ENCODE measurements at places on chromosomes 2 and 18.
A peak's percentile ranks its signal among the peaks of the same experiment; 100 is the strongest.

- DNase-seq = peak; percentile 18
Observed at GRCh38 chr2:179936654-179937053, 70.4 kb downstream of the CWC22 start.

DNA sequence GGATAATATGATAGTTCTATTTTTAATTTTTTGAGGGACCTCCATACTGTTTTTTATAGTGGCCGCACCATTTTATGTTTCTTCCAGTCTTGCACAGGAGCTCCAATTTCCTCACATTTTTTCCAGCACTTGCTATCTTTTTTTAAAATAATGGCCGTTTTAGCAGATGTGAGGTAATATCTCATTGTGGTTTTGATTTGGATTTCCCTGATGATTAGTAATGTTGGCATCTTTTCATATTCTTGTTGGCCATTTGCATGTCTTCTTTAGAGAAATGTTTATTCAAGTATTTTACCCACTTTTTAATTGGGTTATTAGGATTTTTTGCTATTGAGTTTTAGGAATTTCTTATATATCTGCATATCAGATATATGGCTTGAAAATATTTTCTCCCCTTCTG is 29.9 kb upstream of the NAPG start:
- no peak for DNase-seq

DNA sequence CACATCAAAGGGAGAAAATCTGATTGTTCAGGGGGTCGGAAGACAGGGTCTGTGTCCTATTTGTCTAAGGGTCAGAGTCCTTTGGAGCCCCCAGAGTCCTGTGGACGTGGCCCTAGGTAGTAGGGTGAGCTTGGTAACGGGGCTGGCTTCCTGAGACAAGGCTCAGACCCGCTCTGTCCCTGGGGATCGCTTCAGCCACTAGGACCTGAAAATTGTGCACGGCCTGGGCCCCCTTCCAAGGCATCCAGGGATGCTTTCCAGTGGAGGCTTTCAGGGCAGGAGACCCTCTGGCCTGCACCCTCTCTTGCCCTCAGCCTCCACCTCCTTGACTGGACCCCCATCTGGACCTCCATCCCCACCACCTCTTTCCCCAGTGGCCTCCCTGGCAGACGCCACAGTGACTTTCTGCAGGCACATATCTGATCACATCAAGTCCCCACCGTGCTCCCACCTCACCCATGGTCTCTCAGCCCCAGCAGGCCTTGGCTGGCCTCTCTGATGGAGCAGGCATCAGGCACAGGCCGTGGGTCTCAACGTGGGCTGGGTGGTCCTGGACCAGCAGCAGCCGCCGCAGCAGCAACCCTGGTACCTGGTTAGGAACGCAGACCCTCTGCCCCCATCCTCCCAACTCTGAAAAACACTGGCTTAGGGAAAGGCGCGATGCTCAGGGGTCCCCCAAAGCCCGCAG is 3.8 kb downstream of the PROC start:
- DNase-seq = no peak

DNA sequence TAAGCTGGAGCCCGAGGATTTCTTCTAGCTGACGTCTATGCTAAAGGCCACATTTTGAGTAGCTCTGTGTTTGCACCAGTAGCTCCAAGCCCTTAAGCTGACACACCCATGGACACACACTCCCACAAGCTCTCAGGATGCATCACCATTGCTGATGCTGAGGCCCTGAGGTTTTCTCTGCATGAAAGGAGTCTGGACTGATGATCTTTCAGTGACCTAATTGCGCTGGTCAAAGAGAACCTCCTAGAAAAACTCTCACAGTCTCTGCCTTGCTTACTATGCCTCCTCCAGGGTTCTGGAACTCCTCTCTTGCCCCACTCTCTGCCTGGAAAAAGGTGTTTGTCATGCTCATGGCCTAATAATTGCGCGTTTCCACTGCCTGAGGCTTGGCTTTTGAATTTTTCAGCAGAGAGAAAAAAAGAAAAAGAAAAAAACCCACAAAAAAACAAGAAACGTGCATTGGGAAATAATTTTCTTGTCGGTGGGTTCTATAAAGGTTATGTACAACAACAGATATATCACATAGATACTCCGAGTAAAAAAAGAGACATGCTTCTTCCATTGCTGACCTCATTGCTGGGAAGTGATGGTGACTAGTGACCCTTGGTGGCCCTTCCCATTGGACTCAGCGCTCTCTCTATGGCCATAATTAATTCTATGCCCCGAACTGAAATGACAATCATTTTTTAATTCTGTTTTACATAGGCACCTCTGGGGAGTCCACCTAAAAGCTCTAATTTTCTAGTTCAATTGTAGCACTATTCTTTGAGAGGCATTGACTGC is 297.0 kb downstream of the TDRD15 start:
- no peak for DNase-seq

- no peak for DNase-seq
Observed at GRCh38 chr2:31328026-31328425, 86.5 kb downstream of the XDH start.

DNA sequence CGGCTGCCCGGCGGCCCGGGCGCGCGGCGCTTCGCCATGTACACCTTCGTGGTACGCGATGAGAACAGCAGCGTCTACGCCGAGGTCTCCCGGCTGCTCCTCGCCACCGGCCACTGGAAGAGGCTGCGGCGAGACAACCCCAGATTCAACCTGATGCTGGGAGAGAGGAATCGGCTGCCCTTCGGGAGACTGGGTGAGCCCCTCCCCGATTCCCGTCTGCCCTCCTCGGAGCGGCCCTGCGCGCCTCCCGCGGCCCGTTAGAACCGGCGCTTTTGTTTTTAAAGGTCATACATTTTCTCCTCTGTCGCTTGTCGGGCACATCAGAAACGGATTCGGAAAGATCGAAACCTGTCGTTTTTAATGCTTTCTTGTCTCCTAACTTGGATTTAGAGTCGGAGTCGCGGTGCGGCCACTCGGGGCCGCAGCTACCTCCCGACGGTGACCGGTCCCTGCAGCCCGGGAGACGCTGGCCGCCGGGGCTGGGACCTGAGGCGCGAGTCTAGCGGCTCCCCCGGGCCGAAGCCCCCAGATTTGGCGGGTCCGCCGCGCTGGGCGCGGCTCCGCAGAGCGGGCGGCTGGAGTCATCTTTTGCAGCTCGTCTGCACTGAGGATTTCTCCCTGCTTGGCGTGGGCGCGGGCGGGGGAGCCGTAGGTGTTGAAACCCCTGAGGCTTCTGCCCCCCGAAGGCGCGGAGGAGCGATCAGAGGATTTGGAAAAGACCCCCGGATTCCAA is 519 bp downstream of the TTL start:
- peak; percentile 43 for DNase-seq

DNA sequence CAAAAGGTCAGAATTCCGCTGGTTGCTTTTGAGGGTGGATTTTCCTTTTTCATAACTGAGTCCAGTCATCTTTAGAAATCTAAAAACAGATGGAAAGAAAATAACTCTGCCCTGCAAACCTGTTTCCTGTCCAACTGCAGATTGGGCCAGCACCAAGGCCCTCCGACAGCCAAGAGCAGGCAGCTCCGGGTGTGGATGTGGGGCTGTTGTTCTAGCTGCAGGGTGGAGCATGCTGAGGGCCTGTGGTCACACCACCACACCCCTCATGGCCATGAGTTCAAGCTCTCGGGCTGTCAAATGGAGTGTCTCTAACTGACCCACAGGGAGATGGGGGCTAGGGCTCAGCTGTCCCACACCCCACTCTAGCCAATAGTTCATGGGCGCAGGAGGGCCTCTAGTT is 69.3 kb upstream of the BZW1 start:
- no peak for DNase-seq

- DNase-seq = no peak
Observed at GRCh38 chr2:151315381-151315903, 26.0 kb upstream of the NMI start.

- DNase-seq = no peak
Observed at GRCh38 chr2:42801381-42801780, 9.0 kb upstream of the HAAO start.

GRCh38 chr2:228556717-228557116 is 375.2 kb upstream of the SPHKAP start:
- DNase-seq = no peak

GRCh38 chr2:61434314-61434713 is 36.6 kb downstream of the USP34 start:
- DNase-seq = no peak

- no peak for DNase-seq
Observed at GRCh38 chr2:71261534-71261933, 34.6 kb upstream of the PAIP2B start.

DNA sequence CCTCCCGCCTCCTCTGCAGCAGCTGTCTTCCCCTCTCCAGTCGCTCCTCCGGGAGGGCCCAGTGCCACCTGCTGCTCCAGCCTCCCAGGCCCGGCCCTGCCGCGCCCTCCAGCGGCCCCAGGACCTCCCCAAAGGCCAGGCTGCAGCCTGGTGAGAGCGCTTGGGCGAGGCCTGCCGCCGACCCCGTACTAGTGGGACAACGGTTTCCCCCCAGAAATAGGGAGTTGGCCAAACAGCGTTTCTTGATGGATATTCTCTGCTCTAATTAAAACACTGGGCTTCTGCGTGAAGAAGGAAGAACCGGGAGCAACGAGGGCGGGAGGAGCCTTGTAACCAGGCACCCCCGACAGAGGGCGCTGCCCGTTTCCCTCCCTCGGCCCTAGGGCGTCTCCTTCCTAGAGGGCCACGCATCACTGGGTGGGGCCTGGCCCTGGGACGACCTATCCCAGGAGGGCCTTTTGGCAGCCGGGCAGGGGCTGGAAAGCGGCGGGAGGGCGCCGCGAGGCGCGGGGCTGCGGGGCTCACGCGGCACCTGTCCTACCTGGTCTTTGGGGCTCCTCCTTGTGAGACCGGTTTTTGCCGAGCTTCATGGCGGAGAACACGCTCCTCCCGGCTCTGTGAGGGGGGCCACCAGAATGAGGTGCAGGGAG is 25.4 kb upstream of the OTOF start:
- peak; percentile 89 for DNase-seq

GRCh38 chr2:203909261-203909967 is 27.1 kb upstream of the ICOS start:
- peak; percentile 48 for DNase-seq

DNA sequence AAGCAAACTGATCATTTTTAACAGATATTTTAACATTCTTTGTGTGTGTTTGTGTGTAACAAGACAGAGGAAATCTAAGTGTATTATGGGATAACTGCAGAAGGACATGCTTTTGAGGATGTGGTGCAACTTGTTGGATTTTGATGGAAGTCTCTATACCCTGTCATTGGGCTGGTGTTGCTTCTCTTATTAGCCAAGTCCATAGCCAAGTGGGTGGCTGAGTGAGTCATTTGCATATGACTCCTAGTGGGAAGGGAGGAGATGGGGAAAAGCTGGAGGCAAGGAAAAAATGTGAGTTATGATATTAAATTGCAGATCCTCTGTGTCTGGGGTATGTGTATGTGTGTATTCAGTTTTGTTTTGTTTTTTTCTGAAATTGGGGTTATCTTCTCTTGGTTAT is 879.9 kb downstream of the DCC start:
- DNase-seq = no peak

DNA sequence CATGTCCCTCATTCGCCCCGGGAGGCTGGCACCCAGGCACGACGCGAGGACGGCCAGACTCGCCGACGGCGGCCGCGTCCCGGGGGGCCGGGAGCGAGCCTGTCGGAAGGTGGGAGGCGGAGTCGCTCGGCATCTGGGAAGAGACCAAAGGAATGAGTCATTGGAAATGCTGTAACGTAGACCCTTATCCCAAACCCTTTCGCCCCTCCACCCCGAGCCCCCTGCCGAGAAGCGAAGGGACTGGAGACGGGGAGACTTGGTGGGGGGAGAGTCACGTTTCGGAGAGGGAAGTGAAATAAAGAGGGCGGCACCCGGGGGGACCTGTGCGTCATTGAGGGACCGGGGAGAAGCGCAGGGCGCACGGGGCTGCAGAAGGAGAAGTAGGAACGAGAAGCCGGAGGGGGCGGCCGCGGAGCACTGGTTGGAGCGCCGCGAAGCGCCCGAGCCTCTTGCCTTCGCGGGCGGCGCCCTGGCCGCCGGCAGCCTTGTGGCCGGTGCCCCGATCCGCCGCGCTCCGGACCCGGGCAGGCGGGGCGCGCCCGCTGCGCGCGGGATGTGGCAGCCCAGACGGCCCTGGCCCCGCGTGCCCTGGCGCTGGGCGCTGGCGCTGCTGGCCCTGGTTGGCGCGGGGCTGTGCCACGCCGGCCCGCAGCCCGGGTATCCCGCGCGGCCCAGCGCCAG is at the start of gene EMILIN2:
Gene EMILIN2 (plus strand): TSS at position 371 of the 681 bp plus-strand sequence. CDS start 183 bp downstream, at position 554.
- peak; percentile 59 for DNase-seq

- DNase-seq = no peak
Observed at GRCh38 chr2:238869293-238870124, 21.6 kb downstream of the TWIST2 start.

GRCh38 chr2:25232248-25232825 is 64.0 kb upstream of the POMC start:
- no peak for DNase-seq

GRCh38 chr2:108594982-108595464 is 60.8 kb downstream of the LIMS1 start:
- DNase-seq = no peak

DNA sequence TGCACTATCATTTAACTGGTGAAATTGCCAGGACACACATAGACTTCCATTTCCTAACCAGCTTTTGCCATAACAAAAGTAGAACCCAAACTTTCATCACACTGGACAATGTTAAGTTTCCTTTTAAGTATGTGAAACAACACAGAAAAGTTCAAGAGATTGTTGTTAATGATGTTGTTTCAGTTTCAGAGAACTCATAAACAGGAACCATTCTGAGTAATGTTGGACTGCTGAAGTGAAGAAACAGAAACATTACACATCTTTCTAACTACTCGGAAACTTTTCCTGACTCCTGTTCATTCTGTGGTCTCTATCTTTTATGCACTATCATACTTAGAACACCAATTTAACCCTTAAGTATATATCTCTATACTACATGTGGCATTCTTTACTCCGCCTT is 179.2 kb downstream of the RIT2 start:
- no peak for DNase-seq

DNA sequence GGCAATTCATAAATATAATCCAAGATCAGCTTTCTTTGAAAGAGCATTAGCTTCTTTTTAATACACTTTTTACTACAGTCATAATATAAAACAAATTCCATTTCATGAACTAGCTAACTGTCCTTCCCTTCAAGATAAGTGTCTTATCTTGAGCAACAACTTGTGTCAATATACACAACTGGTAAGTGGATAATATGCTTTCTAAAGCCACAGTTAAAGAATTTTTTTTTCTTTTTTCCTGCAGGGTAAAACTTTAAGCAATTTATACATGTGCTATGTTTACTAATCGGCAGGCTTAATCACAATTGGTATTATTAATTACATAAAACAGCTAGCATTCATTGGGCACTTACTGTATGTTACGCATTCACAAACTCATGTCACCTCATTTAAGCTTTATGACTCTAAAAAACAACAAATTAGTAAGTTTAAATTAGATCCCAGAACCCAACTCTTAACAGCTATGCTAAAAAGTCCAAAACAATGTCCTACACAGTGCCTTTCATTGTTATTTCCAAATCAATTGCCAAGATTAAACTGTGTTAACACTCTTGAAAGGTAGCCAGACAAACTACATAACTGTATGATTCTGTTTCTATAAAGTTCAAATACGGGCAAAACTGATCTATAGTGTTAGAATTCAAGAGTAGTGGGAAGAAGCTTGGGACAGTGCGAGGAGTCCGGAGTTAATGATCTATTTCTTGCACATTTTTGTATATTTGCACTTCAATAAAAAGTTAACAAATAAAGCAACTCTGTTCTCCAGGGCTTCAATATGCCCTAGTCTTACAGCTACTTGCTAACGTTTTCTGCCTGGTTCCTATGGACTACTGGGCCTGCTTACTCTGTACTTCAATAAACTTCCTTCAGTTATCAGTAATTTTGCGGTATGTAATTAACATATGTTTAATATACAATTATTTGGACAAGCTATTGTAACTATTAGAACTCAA is 6.0 kb downstream of the TXNL1 start:
- DNase-seq = no peak

GRCh38 chr2:27000228-27000627 is 29.8 kb downstream of the MAPRE3 start:
- DNase-seq = no peak

Measured in HEK293T (cell line).